Renal cortex interstitium (tissue), 15 donors: ENCODE measurements at places on chromosomes 3 and 15. TPM values are rescaled to one million over a fixed set of nuclear protein-coding genes. Genes with fewer than 3 reads are reported as not detected.

DNA sequence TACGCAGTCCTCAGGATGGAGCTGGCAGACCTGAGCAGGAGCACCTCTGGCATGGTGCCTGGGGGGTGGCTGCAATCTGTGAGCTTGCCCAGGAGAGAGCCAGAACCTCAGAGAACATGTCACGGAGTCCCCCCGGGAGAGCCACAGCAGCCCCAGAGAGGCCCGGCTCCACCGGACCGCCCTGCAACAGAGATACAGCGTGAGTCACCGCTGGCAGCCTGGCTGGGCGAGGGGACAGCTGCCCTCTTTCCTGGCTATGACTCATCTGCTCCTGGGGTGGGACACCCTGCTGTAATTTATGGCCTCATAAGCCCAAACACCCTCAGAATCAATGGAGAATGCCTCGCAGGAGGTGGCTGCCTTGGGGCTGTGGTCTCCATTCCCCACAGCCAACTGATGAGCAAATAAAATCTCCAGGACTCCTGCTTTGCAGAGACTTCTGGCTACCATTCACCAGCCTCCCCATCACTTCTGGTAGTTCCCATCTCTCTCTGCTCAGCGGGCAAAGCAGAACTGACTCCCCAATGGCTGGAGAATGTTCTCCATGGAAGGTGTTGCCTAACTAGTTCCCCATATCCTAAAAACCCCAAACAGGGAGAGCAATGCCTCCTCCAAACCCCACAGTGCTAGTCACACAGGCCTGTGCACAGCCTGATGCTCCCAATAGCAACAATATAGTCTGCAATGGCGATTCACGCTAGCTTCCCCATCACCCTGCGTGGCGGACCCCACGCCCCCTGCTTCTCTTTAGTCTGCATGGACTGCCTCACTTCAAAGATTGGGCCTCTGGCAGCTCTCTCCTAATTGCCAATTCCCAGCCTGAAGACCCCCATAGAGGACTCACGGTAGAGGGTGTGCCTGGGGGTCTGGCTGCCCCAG lies 21.6 kb downstream of the ACSBG1 start:
- DNase-seq, result no peak

- no peak for DNase-seq
Measured at GRCh38 chr3:112505907-112506306, 6.6 kb upstream of the BTLA start.

DNA sequence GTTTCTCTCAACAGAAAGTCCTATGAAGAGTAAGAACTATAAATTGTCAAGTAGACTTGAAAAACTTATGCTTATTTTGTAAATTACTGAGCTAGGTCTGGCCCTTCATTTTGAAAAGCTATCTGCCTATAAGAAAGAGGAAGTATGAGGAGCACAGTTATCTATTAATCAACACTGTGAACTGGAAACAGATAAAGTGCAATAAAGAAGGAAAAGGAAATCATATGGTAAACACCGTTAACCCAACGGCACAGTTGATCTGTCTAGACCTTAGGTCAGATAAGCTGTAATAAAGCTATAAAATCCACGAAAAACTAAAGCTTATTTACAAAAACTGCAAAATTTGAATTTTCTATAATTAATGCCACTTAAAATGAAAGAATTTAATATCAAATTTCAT lies 242.5 kb downstream of the ZBTB20 start:
- no peak for DNase-seq

GRM7 gene
- 2.3 TPM for polyA plus RNA-seq

- DNase-seq, result no peak
Measured at GRCh38 chr15:96052572-96053030, 277.9 kb upstream of the NR2F2 start.

EPB42 gene
- 2.6 TPM for polyA plus RNA-seq

DNA sequence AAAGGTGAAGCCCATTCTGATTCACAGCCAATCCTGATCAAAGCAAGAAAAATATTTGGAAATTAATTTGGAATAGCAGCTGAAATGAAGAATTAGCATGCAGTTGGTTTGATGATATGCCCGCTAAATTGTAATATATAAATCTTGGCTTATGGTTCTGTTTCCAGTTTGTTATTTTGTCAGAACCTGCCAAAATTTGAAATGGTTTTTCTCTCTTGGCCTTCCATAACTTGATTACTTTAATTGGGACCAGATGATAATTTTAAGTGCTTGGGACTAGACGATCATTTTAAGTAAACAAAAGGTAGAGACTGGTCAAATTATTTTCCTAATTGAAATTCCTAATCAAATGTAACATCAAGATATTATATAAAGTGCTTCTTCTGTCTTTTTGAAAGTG lies 842.4 kb downstream of the TBL1XR1 start:
- DNase-seq, result no peak

DNA sequence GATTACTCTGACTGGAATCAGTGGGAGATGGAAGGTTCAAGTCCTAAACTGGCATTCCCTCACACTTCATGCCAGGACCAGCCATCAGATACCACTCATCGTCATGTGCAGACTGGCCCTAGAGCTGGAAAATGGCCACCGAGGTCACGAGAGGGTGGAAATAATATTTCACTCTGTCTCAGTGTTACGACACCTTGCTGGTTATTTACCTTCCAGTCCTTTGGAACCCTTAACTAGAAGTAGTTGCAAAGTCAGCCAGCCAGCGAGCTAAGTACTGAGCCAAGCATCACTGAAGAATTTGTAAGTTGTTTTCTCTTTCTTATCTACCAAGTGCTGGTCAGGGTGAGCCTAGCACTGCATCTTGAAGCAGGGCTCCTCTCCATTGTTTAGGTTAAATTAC lies 309.9 kb upstream of the RASGRP1 start:
- no peak for DNase-seq

DNA sequence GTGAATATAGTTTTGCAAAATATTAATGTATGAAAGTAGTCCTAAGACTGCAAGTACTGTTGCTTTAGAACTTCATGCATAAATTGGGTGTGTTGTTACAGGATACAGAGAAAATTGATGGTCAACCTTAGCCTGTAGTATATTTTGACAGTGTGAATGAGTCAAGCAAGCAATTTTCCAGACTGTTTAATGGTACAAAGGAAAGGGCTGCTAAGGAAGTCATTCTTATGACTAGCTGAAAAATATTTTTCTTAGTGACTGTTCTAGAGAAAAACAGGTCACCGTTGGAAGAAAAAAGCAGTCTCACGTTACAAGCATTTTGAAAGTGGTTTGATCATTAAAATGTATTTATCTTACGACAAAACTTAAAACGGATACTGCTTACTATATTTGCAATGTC lies 49.2 kb downstream of the MBNL1 start:
- DNase-seq, result no peak

DNA sequence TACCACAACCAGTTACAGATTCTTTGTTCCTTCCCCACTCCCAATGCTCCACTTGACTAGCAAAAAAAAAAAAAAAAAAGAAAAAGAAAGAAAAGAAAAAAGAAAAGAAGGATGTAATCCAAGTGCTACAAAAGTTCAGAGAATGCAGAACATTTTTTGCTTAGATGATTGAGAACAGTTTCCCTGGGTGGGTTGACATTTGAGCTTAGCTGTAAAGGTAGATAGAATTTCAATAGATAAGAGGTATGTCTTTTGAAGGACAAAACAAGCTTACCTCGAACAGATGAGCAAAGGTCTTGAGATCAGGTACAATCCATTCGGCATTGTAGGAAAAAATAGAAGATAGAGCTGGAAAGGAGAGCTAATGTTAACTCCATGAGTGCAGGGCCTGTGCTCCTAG lies 344.6 kb upstream of the NECTIN3 start:
- DNase-seq, result no peak

DNA sequence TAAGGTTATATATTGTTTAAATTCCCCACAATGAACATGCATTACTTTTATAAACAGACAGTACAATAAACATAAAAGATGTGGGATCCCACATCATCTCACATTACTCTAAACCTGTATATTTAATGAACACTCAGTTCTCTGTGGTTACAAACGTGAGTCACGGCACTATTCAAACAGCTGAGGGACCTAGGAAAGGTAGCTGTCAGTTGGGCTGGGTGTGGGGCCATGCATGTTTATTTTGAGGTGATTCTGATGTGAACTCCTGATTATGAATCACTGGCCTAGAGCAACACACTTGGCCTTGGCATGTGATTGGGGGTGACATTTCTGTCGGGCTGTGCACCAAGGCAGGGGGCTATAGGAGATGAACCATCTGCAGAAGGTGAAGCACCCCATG lies 147.6 kb upstream of the HACD2 start:
- no peak for DNase-seq

MTHFS gene
- polyA plus RNA-seq, result 40.4 TPM

GRCh38 chr15:92051716-92052115 lies 198.2 kb downstream of the SLCO3A1 start:
- DNase-seq, result no peak

DNA sequence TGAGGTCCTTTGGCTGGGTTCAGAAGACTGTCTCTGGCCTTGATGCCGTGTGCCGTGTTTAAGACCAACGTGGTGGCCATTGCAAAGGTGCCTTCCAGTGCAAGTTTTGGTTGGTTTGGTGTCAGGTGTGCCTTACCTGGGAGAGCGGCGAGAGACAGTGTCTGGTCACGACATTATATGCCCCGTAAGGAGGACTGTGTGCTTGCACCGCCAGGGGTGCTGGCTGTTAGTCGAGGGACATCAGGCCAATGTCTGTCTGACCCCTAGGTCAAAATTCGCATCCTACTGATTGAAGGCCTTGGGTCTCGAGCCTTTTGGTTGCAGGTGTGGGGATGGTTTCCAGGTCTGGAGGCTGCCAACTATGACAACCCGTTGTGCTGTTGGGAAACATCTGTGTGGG lies 111.9 kb downstream of the SNRPN start:
- no peak for DNase-seq

DNA sequence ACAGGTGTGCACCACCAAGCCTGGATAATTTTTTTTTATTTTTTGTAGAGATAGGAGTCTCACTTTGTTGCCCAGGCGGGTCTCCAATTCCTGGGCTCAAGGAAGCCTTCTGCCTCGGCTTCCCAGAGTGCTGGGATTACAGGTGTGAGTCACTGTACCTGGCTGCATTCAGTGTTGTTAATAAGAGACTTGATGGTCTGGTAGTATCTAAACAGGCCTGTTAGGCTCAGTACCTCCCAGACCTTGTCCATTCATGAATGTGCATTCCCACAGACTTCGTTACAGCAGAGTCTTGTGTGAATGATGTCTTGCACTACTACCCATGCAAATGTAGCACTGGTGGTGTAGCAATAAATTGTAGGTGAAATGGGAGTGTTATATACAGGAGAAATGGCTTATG lies 17.7 kb downstream of the CMTM8 start:
- DNase-seq, result no peak

GATM gene
- polyA plus RNA-seq, result 227 TPM

- DNase-seq, result no peak
Measured at GRCh38 chr3:36259580-36259979, 120.7 kb upstream of the STAC start.

BTLA gene
- polyA plus RNA-seq, result 0.62 TPM

DNA sequence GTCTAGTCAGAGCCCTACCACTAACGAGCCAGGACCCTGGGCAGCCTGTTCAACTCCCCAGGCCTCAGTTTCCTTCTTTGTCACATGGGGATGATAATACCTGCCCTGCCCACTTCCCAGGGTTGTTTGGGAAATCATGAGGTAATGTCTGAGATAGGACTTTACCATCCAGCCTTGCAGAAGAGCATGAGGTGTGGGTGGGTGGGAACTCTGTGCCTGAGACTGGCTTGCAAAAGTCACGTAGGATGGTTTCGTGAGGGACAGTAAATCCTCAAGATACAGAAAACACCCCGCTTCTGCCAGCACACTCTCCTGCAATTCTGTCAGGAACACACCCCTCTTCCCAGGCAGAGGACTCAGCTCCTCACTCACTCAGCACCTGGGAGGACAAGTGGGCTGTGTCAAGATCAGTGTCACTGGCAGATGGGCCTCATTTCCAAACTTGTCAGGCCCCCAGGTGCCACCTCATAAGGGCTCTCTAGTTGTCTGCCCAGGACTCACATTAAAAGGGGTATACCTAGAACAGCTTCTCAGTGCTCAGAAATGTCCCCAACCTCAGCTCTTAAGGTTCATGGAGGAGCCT lies 58.4 kb downstream of the DAPK2 start:
- DNase-seq, result no peak

- no peak for DNase-seq
Measured at GRCh38 chr3:128603313-128603712, 47.3 kb downstream of the RPN1 start.

- DNase-seq, result no peak
Measured at GRCh38 chr15:85154061-85154460, 172.4 kb downstream of the PDE8A start.

DNA sequence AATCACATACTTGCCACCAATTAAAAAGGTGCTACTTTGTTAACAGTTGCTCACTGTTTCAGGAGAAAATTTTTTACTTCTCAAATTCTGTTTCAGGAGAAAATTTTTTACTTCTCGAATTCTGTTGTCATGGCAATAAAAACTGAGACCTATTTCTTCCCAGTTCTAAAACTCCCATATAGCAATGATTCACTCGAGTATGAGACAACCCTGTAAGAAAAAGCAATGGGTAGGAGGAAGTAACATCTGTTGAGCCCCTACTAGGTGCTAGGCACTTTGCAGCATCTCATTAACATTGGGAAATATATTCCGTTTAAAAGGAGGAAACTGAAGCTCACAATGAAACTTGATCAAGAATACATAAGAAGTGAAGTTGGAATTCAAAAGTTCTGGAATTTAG lies 35.1 kb upstream of the IGSF11 start:
- no peak for DNase-seq

- DNase-seq, result no peak
Measured at GRCh38 chr3:111998636-111999483, at the start of gene TAGLN3. TAGLN3 (plus strand) TSS chr3:111998922; CDS start chr3:111999423, 501 bp downstream.

DNA sequence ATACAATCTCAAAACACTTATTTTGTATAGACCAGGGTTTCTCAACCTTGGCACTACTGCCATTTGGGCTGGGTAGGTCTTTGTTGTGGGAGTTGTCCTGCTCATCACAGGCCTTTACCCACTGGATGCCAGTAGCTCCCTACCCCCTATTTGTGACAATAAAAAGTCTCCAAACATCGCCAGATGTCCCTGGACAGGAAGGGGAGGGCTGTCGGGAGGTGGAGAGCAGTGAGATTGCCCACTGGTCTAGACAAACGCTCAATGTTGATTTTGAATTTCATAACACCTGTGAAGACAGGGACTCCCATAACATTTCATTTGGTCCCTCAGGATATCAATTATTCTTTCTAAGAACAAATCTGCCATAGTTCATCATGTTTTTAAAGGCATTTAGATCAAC lies 151.7 kb upstream of the PTPRG start:
- DNase-seq, result no peak

- no peak for DNase-seq
Measured at GRCh38 chr3:179716226-179716625, 63.4 kb downstream of the USP13 start.

GRCh38 chr3:41236228-41236627 lies 36.9 kb downstream of the CTNNB1 start:
- DNase-seq, result no peak

DNA sequence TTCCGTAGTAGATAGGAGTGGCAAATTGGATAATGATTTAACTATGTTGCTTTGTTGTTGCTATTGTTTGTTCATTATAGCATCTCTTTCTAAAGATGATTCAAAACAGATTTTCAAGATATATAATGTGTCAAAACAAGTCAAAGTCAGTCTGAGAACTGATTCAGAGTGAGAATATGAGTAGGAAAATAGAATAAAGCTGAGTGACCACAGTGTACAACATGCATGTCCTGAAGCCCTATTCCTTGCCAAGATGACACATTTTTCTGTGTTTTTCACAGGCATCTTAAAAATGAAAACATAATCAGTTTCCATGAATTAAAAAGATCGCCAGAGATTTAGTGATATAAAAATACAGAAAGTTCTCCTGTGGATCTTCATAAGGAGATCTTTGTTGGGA lies 57.0 kb upstream of the THRB start:
- DNase-seq, result no peak
